ENCODE measurements at places on chromosomes 16 and 17. TPM values are rescaled to one million over a fixed set of nuclear protein-coding genes. Genes with fewer than 3 reads are reported as not detected.

GRCh38 chr17:80101011-80101945, at the start of gene GAA:
GAA (plus strand) TSS chr17:80101581; CDS start chr17:80104587, 3,006 bp downstream.
- no peaks in the 10 kb centered on the region for H3K27me3 ChIP-seq
- peak within 1 kb of the TSS; percentile 72 for H3K4me3 ChIP-seq
- H3K36me3 ChIP-seq, result no peaks in the 10 kb centered on the region
- H3K4me1 ChIP-seq, result peaks cover 10% of the 10 kb centered on the region
- DNase-seq, result peak; percentile 83

DNA sequence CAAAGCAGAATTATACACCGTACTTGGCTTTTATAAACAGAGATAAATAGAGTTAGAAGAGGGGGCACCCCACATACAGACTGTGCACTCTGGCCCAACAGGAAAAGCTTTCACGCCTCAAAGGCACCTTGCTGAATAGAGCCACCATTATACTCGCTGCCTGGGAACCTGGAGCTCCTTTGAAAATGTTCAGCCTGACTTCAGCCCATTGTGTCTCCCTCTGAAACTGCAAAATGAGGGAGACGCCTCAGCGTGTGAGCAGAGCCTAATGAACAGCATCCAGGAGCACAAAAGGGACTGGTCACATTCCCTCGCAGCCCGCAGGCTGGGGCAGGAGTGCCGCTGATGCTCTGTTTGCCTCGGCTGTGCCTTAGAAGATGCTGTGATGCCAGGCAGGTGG, 46.3 kb downstream of the ABCC12 start:
- H3K4me1 ChIP-seq, result no peaks in the 10 kb centered on the region
- no peaks in the 10 kb centered on the region for H3K36me3 ChIP-seq
- DNase-seq, result no peak

DNA sequence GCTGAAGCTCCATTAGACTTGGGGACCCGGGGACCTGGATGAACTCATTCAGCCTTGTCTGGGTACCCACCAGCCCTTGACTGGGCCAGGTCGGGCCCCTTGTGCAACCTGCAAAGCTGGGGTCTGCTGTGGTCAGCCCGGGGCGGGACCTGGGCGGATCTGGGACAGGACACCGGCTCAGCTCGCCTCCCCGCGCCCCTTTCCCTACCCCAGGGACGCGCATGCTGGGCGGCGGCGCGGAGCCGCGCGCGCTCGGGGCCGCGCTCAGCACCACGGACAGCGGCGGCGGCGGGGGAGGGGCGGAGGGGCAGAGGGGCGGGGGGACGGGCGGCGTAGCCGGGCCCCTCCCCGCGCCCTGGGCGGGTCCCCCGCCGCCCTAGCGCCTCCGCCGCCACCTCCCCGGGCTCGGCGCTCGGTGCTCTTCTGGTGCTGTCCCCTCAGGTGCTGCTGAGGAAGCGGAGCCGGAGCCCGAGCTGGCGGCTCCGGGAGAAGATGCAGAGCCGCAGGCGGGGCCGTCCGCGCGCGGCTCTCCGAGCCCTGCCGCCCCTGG, 7.4 kb downstream of the ACD start:
- no peak for DNase-seq
- no peak overlapping the region for H3K27ac ChIP-seq
- H3K27me3 ChIP-seq, result peaks cover 47% of the 10 kb centered on the region
- peaks cover 5% of the 10 kb centered on the region for H3K4me1 ChIP-seq
- H3K4me3 ChIP-seq, result peak overlapping the region; percentile 24

PRSS27 gene
- 0.60 TPM for total RNA-seq

DNA sequence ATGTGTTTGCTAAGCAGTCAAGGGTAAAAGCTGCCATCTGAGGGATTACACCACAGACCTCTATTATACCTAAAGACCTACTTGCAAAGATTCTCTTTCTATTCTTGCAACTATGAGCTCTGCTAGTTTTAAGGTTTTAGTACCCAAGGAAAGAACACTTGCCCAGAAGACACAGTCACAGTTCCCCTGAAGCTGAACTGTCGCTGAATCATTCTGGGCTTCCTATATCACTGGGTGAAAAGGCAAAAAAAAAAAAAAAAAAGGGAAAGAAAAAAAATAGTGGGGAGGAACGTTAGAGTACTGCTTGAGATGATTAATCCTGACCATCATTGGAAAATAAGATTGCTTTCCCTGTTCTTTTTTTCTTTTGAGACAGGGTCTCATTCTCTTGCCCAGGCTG, 37.9 kb downstream of the LYRM1 start:
- no peaks in the 10 kb centered on the region for H3K27me3 ChIP-seq
- no peaks in the 10 kb centered on the region for H3K4me1 ChIP-seq
- DNase-seq, result peak; percentile 19
- H3K4me3 ChIP-seq, result no peak overlapping the region
- H3K27ac ChIP-seq, result no peak overlapping the region

TPSAB1 gene
- total RNA-seq, result not detected

WFIKKN2 gene
- not detected for total RNA-seq

GRCh38 chr16:74740795-74741304, 33.8 kb downstream of the FA2H start:
- no peaks in the 10 kb centered on the region for H3K36me3 ChIP-seq
- DNase-seq, result no peak
- H3K4me1 ChIP-seq, result no peaks in the 10 kb centered on the region
- no peaks in the 10 kb centered on the region for H3K27me3 ChIP-seq

- H3K4me3 ChIP-seq, result no peak overlapping the region
- no peaks in the 10 kb centered on the region for H3K36me3 ChIP-seq
- no peaks in the 10 kb centered on the region for H3K27me3 ChIP-seq
- H3K27ac ChIP-seq, result no peak overlapping the region
- no peaks in the 10 kb centered on the region for H3K4me1 ChIP-seq
These were observed 69.7 kb upstream of the RPL38 start for GRCh38 chr17:74133740-74134139.

DHX58 gene
- 6.4 TPM for total RNA-seq

DNA sequence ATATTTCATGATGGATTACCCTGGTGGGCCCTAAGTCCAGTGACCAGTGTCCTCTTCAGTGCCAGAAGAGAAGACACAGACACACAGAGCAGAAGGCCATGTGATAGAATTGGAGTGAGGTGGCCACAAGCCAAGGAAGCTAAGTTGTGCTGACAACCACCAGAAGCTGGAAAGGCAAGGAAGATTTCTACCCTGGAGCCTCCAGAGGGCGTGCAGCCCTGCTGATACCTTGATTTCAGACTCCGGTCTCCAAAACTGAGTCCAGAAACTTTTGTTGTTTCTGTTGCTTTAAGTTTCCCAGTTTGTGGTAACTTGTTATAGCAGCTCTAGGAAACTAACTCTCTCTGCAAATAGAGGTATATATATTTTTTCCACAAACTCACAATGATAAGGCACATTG, 396.6 kb upstream of the ASIC2 start:
- no peak overlapping the region for H3K27ac ChIP-seq
- H3K4me3 ChIP-seq, result no peak overlapping the region
- no peak for DNase-seq
- H3K4me1 ChIP-seq, result no peaks in the 10 kb centered on the region
- no peaks in the 10 kb centered on the region for H3K36me3 ChIP-seq

DNA sequence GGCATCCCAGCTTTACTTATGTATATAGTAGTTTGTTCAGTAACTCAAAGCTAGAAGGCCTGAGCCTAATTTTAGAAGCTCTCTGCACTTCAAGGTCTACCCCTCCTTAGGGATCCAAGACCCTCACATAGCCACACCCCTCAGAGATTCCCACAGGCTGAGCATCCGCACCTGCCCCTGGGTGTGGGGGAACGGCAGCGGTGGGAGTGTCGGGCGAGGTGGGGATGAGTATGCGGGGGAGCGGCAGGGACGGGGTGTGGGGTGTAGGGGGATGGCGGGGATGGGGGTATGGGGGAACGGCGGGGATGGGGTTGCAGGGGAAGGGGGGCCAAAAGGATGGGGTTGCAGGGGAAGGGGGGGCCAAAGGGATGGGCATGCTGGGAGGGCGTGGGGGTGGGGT, 24.9 kb upstream of the BEAN1 start:
- H3K27ac ChIP-seq, result no peak overlapping the region
- H3K4me1 ChIP-seq, result peaks cover 14% of the 10 kb centered on the region
- no peak for DNase-seq

ACE gene
- total RNA-seq, result 207 TPM

- H3K27ac ChIP-seq, result no peak overlapping the region
- no peaks in the 10 kb centered on the region for H3K36me3 ChIP-seq
- no peaks in the 10 kb centered on the region for H3K4me1 ChIP-seq
- peak; percentile 31 for DNase-seq
- H3K27me3 ChIP-seq, result no peaks in the 10 kb centered on the region
- no peak overlapping the region for H3K4me3 ChIP-seq
These were observed 21.8 kb downstream of the DRC3 start for GRCh38 chr17:17994271-17995069.

SLC25A11 gene
- 58.2 TPM for total RNA-seq

DNA sequence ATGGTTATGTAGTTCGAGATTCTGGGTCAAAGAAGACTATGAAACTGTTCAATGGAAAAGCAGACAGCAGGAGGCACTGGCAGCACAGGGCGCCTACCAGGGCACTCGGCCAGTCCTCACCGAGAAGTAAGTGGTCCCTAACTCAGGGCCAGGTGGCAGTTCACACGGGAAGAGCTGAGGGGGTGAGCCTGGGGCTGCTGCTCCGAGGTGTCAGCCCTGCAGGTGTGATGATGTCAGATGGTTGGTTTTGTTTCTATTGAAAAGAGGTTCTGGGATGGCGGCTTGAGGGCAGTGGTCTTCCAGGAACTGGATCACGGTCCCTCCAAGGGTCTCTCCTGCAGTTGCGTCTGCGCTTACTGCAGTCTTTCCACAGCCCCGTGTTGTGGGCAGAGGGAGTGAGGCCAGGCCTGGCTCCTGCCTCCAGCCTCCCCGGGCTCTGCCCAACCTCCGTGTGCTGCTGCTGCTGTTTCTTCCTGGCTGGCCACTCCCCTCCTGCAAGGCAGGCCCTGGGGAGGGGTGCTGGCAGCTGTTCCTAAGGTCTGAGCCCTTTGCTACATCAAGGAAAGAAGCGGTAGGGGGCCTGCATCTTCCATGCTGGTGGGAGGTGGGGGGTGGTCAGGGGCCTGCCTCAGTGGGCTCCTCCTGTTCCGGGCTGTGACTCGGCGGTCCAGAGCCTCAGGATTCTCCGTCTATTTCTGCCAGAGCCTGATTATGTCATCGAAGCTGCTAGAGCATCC, 22.6 kb downstream of the RNF213 start:
- H3K4me3 ChIP-seq, result no peak overlapping the region
- peaks cover 2% of the 10 kb centered on the region for H3K36me3 ChIP-seq
- no peak overlapping the region for H3K27ac ChIP-seq
- peaks cover 8% of the 10 kb centered on the region for H3K4me1 ChIP-seq

TRPV3 gene
- not detected for total RNA-seq

GRCh38 chr16:72645538-72645937, 402.4 kb downstream of the ZFHX3 start:
- DNase-seq, result no peak
- no peak overlapping the region for H3K4me3 ChIP-seq
- H3K27ac ChIP-seq, result no peak overlapping the region
- no peaks in the 10 kb centered on the region for H3K27me3 ChIP-seq

DNA sequence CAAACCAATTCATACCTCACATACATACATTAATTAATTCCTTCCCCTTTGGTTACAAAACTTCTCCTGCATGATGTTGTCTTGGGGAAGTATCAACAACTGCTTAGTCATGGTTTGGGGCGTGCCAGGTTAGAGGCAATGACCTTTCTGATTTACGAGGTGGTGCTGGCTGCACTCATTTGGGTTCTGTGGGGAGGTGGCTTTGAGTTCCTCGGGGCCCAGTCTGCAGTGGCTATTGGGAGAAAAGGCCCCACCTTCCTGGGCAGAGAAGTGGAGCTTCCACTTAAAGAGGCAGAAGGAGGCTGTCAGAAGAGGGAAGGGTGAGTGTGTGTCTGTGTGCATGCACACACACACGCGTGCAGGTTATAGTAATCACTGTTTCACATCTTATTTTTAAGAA, 10.2 kb upstream of the ETV4 start:
- no peak overlapping the region for H3K4me3 ChIP-seq
- no peak for DNase-seq
- no peaks in the 10 kb centered on the region for H3K36me3 ChIP-seq
- no peak overlapping the region for H3K27ac ChIP-seq
- peaks cover 5% of the 10 kb centered on the region for H3K27me3 ChIP-seq

CCL15 gene
- total RNA-seq, result not detected

GRCh38 chr16:47644661-47645060, 183.5 kb downstream of the PHKB start:
- H3K4me3 ChIP-seq, result no peak overlapping the region
- no peak for DNase-seq
- no peaks in the 10 kb centered on the region for H3K27me3 ChIP-seq
- no peak overlapping the region for H3K27ac ChIP-seq

MYO15A gene
- total RNA-seq, result 0.46 TPM

DNA sequence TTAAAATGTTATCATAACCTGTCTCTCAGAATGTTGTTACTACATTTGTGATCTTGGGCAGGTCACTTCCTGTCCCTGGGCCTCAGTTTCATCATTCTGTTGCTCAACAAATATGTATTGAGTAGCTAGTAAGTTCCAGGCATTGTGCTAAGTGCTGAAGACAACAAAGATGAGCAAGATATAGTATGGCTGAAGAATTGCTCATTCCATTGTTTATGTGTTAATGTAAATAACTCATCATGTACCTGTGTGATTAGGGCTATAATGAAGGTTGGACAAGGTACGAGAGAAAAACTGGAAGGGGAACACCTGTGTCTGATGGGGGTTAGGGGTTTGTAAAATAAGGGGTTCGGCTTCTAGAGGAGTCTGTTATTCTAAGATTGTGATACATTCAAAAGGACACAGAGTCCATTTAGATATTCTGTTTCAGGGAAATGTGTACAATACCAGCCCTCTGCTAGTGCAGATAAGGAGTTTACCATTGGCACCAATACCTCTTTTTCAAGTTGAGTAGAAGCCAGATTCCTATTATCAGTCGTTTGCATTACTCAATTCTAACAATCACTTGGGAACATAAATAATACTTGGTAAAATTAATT, 20.0 kb downstream of the TUBG1 start:
- H3K27ac ChIP-seq, result no peak overlapping the region
- DNase-seq, result peak; percentile 22
- no peak overlapping the region for H3K4me3 ChIP-seq
- H3K4me1 ChIP-seq, result no peaks in the 10 kb centered on the region

DNA sequence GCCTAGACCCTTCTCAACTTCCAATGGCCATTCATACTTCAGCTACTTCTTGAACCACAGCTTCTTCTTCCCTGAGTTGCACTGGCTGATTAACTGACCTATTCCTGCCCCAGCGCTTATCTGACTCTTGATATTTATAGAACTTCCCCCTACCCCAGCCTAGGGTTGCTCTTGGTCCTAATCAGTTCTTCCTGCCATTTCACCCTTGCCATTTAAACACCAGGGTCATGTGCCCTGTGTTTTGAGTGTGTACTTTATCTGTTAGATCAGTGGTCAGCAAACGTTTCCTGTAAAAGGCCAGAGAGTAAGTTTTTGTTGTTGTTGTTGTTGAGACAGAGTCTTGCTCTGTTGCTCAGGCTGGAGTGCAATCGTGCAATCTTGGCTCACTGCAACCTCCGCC, 82.4 kb upstream of the COX10 start:
- H3K4me3 ChIP-seq, result no peak overlapping the region
- H3K27me3 ChIP-seq, result no peaks in the 10 kb centered on the region
- no peak for DNase-seq
- no peak overlapping the region for H3K27ac ChIP-seq
- no peaks in the 10 kb centered on the region for H3K36me3 ChIP-seq

PPL gene
- 0.20 TPM for total RNA-seq

- H3K4me1 ChIP-seq, result peaks cover 13% of the 10 kb centered on the region
- H3K27ac ChIP-seq, result no peak overlapping the region
- DNase-seq, result no peak
- H3K27me3 ChIP-seq, result peaks cover 6% of the 10 kb centered on the region
These were observed 1.4 kb downstream of the MMD start for GRCh38 chr17:55420067-55420775.
